ENCODE measurements at places on chromosomes 7 and 10.

GRCh38 chr7:146892151-146892550, 775.5 kb downstream of the CNTNAP2 start:
- DNase-seq: no peak

DNA sequence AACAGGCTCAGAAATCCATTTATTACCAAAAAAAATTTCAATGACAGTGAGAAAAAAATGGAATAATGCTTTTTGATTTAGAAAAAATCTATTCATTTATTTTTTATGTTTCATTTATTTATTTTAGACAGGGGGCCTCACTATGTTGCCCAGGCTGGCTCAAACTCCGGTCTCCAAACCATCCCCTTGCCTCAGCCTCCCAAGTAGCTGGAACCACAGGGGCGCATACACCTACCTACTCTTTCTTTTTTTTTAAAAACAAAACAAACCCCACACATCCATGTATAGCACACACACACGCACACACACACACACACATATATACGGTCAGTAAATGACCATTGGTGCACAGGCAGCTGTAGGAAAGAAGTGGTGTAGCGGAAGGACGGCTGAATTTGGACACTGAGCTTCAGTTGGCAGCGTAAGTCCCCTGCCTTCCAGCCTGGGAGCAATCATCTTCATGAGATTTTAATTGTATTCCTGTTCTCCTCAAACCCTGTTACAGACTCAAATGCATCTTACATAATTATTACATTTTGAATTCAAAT, 28.8 kb downstream of the ARL4A start:
- DNase-seq: no peak

DNA sequence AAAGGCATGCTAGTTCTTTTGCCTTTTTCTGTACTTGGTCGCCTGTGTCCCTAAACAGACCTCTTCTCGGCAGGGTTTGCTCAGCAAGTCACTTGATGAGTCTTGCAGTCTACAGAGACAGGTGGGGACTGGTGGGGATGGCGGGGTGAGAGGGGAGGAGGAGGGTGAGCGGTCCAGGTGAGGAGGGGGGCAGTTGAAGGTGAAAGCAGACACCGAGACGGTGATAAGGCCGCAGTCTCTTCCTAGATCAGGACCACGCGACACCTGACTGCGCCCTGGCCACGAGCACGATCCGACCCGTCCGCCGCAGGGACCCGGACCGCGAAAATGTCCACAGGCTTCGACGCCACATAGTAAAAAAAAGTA, 566 bp downstream of the ASNS start:
- DNase-seq: no peak

DNA sequence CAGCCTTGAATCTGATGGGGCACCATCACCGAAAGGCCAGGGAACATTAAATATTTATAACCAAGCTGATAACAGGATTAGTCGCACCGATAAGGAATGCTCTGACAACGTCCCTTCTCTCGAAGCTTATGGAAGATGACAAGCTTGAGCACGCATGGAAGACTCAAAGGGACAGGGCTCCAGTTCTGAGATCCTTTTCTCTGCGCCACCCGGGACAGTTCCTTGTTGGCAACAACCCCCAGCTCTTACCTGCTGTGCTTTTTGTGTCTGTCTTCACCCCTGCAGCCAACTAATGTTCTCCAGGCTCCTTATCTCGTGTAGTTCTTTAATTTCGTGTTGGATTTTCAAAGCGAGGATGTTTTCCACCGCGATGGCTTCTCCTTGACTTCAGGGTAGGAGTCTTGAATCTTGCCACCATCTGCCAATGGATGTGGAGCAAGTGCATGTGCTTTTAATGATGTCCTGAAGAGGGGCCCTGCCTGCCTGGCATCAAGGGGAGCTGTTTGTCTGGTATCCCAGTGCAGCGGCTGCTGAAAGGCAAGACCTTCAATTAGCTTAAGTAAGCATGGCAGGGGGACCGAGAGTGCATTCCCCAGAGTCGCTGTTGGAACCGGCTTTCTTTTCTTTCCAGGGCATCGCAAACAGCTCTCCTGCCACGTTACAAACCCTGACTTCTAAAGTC, 354 bp upstream of the FERD3L start:
- no peak for DNase-seq

DNA sequence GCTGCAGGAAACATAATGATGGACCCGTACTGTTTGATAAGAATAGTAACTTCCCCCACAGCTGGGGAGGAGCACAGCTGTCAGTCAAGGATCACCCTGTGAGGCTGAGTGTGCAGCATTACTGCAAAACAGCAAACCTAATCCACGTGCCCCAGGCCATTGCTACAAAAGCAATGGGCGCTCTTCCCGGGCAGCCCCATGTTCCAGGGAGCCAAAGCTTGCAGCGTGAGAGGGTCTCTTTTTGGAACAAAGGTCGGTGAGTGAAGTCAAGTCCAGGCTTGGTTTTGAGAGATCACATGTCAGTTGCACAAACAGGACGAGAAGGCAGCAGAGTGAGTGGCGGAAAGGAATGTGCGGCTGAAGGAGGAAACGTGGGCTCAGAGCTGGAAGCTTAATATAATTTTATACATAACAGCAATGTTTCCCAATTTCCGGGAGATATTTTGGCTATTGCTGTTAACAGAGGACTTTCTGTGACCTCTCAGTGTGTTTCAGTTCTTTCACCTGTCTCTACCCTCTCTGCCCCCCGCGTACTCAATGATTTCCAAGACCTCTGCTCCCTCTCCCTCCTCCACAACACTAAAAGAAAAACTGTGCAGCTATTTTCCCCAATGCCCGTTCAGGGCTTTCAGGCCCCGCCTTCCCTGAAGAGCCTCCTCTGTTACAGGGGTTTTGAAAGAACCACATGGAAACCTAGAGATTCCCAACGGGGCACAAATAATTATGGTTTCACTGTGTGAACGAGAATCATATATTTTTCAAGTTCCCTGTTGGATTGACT, 128.9 kb downstream of the MTPAP start:
- DNase-seq: no peak

DNA sequence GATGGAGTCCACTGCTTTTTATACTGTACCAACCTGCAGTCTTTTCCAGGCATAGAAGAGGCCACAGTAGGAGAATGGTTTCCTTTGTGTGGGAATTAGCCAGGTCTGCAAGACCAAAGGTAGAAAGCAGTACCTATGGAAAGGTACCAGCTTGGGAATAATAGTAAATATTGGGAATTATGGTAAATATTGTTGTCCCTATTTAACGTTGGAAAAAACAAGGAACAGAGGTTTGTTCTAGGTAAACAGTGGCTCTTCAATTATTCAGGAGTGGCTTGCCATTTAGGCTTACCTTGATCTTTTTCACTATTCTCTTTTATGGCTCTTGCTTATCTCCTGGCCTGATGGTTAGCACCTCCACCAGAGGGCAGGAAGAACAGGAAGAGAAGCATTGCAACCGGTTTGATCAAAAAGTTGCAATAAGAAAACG, 43.9 kb upstream of the GSAP start:
- DNase-seq: no peak

GRCh38 chr7:66283003-66283920, 78.1 kb downstream of the TPST1 start:
- no peak for DNase-seq

Measured in NCI-H187 treated with DMSO at 0.1 percent for 48 hours (cell line).